Activated CD4-positive, alpha-beta T cell treated with anti-CD3 and anti-CD28 coated beads for 24 hours (primary cell): ENCODE measurements at places on chromosomes 1 and 21.

DNA sequence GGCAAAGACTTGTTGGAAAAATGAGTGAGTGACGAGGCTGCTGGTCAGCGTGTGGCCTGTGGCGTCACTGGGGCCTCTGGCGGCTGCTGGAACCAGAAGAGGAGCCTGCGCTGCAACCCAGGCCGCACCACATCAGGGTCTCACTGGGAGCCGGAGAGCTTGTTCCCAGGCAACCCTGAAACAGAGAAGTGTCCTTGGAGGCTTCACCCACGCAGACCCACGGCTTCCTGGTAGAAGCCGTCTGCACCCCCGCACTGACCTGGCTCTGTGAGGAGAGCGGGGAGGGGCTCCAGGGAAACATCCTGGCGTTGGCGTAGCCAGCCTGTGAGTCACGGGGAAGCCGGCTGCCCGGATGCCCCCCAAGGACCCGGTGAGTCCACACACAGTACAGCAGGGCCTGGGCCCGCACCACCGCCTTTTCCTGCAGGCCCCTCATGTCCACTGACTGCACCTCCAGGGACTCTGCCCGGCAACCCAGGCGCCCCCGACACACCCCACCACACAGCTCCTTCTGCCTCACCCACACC, 57.4 kb downstream of the COL6A1 start:
- no peak for DNase-seq

GRCh38 chr1:54750596-54750995, 13.7 kb downstream of the PARS2 start:
- no peak for DNase-seq

- DNase-seq, result no peak
These were observed 36.1 kb downstream of the PHC2 start for GRCh38 chr1:33394770-33395169.

DNA sequence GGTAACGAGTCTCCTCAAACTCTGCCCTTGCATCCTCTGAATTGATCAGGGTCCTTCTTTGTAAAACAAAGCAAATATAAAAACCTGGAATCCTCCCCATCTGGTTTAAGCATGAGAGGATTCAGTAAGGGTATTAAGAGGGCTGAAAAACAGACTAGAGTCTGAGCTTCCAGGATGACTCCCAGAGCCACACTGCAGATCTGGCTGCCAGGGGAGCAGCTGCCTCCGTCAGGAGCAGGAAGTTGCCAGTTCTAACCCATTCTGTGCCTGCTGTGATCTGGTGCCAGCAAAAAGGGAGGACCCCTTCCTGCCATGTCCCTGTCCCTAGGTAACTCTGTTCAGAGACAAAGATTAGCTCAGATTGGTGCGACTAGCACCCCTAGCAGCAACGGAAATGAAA, 27.5 kb downstream of the SERTAD4 start:
- no peak for DNase-seq

DNA sequence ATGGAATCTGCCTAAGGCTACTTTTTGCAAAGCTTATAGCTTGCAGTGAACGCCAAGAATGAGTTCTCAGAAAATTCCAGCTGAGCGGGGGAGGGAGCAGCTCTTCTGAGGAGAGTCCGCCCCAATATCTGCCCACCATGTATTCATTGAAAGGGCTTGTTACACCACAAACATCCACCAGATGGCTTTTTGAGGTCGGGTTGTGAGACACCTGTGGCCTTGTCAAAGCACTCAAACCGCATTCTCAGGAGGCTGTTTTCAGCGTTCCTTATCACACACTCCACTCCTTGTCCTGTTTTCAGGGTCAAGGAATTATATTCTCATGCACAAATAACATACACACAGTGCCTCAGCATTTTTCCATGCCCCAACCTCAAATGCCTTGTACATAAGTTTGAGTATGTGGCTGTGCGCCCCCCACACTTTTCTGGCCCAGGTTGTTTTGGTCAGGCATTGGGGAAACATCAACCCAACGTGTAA, 3.9 kb upstream of the C4BPB start:
- peak; percentile 17 for DNase-seq

- no peak for DNase-seq
These were observed 159.3 kb upstream of the SGIP1 start for GRCh38 chr1:66374561-66375111.

- DNase-seq, result no peak
These were observed 86.4 kb upstream of the SSX2IP start for GRCh38 chr1:84776639-84777038.

DNA sequence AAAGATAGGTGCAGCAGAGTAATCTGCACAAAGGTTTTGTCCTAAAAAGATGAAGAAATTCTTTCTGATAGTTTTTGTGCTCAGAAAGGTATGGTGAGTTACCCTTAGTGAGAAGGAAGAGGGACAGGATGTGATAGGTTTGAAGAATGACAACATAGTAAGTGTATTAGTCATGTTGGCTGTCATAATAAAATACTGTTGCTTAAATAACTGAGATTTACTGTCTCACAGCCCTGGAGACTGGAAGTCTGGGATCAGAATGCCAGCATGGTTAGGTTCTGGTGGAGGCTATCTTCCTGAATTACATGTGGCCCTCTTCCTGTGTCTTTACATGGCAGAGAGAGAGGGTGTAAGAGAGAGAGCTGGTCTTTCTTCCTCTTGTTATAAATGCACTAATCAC, 965.2 kb downstream of the TTLL7 start:
- DNase-seq, result no peak

GRCh38 chr21:15566703-15567102, 163.1 kb upstream of the USP25 start:
- DNase-seq, result no peak

GRCh38 chr1:244112041-244112440, 61.0 kb downstream of the ZBTB18 start:
- DNase-seq, result no peak

- DNase-seq, result no peak
These were observed 56.3 kb upstream of the DISP3 start for GRCh38 chr1:11422686-11423085.

DNA sequence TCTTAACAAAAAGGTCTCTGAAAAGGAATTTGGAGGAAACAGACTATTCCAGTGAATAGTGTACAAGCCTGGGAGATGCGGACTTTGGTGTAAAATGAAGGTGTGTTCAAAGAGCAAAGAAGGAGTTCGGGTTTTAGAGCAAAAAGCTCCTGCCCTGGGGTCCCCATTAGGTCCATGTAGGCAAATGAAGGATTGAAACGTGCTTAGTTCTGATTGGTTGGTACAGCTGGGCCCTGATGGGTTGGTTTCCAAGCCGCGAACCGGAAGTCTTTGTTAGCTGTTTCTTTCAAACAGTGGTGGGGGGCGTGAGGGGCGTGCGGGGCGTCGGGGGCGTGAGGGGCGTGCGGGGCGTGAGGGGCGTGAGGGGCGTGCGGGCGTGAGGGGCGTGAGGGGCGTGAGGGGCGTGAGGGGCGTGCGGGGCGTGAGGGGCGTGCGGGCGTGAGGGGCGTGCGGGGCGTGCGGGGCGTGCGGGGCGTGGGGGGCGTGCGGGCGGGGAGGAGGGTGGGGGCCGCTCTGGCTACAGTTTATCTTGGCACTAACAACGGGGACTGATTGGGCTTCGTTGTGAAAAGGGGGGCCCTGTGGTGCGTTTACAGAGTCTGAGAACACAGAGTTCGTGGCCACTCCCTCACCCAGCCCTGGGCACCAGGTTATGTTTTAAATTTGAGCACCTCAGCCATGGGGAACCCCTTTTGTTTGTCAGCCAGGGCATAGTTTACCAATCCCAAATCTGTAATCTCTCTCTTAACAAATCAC, 29.4 kb downstream of the LRRC3 start:
- no peak for DNase-seq

- no peak for DNase-seq
These were observed 38.4 kb downstream of the IGSF21 start for GRCh38 chr1:18145851-18146618.

DNA sequence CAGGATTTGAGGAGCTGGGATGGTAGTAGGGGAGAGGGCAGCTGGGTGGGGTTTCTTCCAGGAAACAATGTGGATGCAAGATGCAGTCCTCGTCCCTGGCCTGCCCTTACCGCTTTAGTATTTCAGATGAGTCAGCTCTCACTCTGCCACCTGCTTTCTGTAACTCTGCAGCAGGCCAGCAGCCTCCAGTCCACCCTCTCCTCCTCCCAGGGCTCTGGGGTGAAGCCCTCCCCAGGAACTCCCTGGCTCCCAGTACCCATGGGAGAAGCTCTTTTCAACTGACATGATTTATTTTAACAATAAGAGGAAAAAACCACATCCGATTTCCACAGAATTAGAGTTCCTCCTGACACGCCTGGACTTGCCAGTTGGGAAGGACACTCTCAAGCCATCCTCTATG, 39.0 kb upstream of the IL20 start:
- DNase-seq, result no peak

DNA sequence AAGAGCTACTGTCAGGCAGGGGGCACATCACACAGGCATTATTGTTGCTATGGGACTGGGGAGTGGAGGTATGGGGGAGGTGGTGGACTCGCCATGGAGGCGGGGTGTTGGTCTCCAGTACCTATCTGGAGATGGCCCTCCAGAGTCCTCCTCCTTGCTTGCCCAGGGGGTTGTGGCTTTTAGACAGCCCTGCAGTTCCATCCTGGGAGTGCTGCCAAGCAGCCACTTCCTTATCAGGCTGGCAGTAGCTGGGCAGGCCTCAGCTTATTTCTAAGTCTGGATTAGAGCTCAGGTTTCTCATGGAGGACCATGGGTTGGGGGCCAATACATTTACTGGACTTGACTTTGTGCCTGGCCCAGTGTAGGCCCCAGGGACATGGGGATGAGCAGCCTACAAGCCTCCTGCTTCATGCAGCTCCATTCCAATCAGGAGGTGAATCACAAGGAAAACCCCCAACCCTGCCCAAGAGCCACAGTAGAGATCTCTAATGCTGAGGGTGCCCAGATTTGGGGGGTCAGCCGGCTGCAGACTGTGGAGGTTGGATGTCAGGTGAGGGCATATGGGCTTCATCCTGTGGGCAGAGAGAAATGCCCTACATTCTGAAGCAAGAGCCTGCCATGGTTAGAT, 210.7 kb upstream of the EDN2 start:
- DNase-seq, result no peak

- DNase-seq, result no peak
These were observed 4.2 kb downstream of the MPZL1 start for GRCh38 chr1:167726008-167726407.

- DNase-seq, result peak; percentile 18
These were observed 6.1 kb upstream of the C4BPA start for GRCh38 chr1:207097871-207098324.

DNA sequence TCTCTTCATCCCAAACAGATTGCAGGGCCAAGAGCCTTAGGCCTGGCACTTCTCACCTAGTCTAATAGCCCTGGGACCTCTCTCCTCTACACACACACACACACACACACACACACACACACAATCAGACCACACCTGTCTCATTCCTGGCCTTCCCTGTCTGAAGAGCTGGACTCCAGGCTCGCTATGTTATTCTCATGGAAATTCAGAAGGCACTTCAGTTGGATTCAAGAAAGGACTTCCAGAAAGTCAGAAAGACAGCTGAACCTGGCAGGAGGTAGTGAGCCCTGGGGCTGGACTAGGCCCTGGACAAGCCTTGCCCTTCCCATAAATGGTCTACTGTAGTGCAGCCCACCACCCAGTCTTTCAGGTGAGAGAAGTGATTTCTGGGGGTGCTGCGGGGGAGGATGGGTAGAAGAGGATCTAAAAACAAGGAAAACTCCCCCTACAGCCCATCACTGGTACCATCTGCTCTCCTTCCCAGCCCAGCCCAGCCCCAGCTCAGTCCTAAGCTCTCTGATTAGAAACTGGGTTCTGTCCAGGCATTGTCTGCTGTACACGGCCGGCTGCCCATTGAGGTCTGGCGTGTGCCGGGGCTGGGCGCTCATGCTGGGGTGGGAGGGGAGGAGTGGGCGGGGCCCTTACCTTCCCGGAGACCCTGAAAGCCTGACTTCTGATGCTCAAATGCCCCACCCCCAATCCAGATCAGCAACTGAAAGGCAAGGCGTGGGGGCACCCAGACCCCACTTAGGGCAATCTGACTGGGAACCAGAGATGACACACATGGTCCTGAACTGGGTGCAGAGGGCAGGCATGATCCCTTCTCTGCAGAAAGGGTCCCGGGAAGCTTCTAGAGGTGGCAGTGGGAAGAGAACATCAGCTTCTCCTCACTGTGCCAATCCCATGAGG, 2.5 kb downstream of the KIF21B start:
- DNase-seq, result no peak

DNA sequence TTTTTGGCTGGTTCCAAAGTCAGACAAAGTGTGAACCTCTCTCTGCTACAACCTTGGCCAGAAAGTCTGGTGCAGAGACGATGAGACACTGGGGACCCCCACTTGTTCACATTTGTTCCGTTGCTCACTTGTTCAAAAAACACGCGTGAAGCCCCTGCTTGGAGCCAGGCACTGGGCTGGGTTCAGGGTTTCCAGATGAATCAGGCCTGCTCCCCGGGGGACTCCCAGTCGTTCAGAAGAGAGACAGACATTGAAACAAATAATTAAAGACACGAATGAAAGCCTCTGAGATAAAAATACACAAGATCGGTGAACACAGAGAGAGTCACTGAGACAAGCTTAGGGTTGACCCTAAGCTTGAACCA, 101.5 kb upstream of the RUNX3 start:
- DNase-seq, result peak; percentile 52

DNA sequence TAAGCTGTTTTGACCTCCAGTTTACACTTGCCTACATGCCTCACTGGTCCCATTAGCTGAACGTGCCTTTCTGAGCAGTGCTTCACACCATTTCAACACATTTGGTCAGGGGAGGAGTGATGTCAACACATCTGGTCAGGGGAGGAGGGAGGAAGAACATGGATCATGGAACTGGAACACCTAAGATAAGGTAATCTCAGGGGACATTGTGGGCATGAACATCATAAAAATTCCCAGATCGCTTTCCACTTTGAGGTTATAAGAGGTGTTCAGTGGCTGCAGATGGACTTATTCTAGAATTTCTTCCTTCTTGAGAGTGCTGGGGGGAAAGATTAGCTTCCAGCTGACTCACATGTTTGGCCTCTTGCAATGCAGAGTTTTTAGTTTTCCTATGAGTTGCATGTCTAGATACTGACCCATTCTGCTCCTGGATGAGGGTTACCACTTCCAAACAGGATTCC, 2.0 kb downstream of the QSOX1 start:
- no peak for DNase-seq
